Uterine smooth muscle cell (primary cell): ENCODE measurements at places on chromosomes 1 and 21. TPM values are rescaled to one million over a fixed set of nuclear protein-coding genes. Genes with fewer than 3 reads are reported as not detected.

PLEKHA6 gene
- 1.2 and 1.6 TPM in 2 replicates for total RNA-seq

SLC6A9 gene
- 2.3 and 7.6 TPM in 2 replicates for total RNA-seq

S100A2 gene
- total RNA-seq: 1.00 and 2.4 TPM in 2 replicates

RHBDL2 gene
- total RNA-seq: 0.25 and 0.77 TPM in 2 replicates

TMEM79 gene
- total RNA-seq: 1.3 and 2.5 TPM in 2 replicates

LPAR3 gene
- 16.7 and 24.3 TPM in 2 replicates for total RNA-seq

COL11A1 gene
- total RNA-seq: 121 and 214 TPM in 2 replicates

JAM2 gene
- 1.00 TPM in 2 replicates for total RNA-seq

TPM3 gene
- 485 and 1,214 TPM in 2 replicates for total RNA-seq

LACTBL1 gene
- not detected in 2 replicates for total RNA-seq

MSH4 gene
- total RNA-seq: 0.11 and 0.25 TPM in 2 replicates

GUCA2A gene
- total RNA-seq: not detected in 2 replicates

ZNF124 gene
- 29.0 and 38.5 TPM in 2 replicates for total RNA-seq

HSD3B1 gene
- not detected in 2 replicates for total RNA-seq
